ENCODE measurements at places on chromosomes 5 and 9.
A peak's percentile ranks its signal among the peaks of the same experiment; 100 is the strongest.

- DNase-seq, result peak; percentile 72
Observed at GRCh38 chr9:86099701-86100364, 475 bp upstream of the GOLM1 start.

GRCh38 chr9:93164085-93164484 lies 19.9 kb upstream of the WNK2 start:
- no peak for DNase-seq

DNA sequence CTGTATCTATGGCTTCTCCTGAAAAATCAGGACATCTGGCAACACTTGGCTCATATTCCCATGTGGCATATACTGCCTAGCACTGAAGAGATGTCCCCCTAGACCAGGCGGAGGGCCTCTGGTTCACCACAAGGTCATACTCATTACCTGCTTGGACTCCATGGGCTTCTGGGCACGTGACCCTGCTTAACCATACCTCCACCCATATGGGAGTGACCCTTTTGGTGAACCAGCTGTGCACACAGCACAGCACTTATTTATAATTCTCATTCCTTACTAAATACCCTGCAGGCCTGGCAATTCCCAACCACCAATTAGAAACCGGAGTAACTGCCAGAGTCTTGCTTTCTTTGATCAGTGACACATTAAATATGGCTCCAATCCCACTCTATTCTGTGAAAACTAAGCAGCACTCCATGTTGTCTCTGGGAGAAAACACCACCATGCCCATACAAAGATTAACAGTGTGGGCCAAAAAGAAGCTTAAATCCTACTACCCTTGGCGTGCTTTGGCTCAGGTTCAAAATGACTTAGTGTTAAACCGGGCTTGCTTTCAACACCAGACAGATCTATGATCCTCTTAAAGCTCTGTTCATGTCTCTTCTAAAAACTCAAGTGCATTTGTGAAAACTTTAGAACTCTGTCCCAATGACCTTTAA lies 57.7 kb downstream of the MTMR12 start:
- peak; percentile 34 for DNase-seq

GRCh38 chr9:105114964-105115728 lies 129.3 kb upstream of the SLC44A1 start:
- DNase-seq, result no peak

DNA sequence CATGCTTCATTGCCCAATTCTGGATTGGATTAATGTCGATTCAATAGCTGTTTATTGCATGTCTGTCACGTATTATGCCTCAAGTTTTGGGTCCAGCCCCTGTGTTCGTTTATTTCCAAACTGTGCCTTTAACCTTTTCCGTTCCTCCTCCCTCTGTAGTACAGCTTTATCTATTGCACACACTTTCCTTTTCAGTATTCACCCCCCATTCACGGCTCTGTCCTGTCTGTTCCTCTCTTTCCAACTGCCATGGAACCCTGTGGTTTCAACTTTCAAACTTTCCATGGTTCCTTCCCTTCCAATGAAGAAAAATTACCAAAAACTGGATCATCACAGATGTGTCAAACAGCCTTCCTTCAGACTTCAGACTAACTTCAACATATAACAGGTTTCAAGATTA lies 17.1 kb downstream of the SMARCA2 start:
- no peak for DNase-seq

GRCh38 chr5:107058235-107058634 lies 612.5 kb downstream of the EFNA5 start:
- no peak for DNase-seq

GRCh38 chr5:17260549-17260948 lies 43.1 kb downstream of the BASP1 start:
- DNase-seq, result no peak

DNA sequence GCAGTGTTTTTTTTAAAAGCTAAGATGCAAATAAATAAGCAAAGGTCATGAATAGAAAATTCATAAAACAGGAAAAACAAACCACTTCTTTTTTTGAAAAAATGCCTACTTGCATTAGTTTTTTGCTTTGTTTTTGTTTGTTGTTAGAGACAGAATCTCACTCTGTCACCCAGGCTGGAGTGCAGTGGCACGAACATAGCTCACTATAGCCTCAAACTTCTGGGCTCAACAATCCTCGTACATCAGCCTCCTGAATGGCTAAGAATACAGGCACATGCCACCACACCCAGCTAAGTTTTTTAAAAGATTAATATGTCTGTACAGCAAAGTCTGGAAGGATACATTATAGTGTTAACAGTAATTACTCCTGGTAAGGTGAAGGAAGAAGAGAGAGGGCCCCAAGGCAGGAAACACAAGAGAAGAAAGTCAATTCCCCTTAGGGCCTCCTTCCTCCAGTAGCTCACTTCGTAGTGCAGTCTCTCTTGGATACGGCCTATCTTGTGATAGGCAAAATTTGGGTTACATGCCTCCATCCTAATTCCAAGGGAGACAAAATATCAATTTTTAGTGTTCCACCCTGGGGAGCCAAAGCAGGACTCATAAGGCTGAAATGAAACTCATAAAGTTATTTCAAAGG lies 15.3 kb downstream of the FAM169A start:
- no peak for DNase-seq

- DNase-seq, result no peak
Observed at GRCh38 chr9:92029553-92029952, 79.5 kb upstream of the ROR2 start.

- no peak for DNase-seq
Observed at GRCh38 chr9:69542058-69542457, 130.1 kb downstream of the APBA1 start.

DNA sequence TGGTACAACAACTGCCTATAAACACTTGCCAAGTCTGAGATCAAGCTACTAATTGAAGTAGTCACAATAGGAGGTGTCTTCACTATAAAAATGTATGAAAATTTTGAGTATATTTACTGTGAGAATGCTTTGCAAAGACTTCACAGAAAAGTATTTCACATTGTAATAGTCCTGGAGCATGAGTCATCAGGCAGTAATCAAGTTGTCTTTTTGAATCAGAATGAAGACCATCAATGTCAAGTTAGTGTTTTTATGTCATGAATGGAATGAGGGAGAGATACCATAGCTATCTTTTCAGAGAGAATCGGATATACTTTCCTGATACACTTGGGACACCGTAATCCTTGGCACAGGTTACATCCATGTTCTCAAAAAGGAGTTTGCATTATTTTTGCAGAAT lies 466.9 kb upstream of the ARRDC3 start:
- no peak for DNase-seq

GRCh38 chr9:110691002-110691549 lies 22.5 kb downstream of the MUSK start:
- no peak for DNase-seq

GRCh38 chr5:147307170-147307569 lies 72.3 kb downstream of the STK32A start:
- no peak for DNase-seq

- no peak for DNase-seq
Observed at GRCh38 chr9:30915451-30915850, 1469.0 kb upstream of the ACO1 start.

DNA sequence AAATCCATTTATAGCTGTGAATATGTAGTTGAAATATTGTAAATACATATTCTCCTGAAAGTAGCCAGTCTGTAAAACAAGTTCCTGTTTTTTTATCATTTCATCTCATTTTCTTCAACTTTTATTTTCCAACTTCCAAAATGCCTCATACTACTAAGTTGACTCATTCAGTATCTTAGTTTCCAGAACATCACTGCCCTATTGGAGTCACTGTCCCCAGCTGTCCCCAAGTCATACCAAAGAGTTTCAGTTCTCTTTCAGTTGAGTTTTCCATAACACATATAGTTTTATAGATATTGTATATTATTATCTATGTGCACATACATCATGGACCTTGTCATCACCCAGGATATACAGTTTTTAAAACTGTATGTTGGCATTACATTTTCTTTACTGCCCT lies 261.7 kb downstream of the CDH12 start:
- DNase-seq, result no peak

GRCh38 chr9:16801871-16802466 lies 68.5 kb downstream of the BNC2 start:
- DNase-seq, result no peak

DNA sequence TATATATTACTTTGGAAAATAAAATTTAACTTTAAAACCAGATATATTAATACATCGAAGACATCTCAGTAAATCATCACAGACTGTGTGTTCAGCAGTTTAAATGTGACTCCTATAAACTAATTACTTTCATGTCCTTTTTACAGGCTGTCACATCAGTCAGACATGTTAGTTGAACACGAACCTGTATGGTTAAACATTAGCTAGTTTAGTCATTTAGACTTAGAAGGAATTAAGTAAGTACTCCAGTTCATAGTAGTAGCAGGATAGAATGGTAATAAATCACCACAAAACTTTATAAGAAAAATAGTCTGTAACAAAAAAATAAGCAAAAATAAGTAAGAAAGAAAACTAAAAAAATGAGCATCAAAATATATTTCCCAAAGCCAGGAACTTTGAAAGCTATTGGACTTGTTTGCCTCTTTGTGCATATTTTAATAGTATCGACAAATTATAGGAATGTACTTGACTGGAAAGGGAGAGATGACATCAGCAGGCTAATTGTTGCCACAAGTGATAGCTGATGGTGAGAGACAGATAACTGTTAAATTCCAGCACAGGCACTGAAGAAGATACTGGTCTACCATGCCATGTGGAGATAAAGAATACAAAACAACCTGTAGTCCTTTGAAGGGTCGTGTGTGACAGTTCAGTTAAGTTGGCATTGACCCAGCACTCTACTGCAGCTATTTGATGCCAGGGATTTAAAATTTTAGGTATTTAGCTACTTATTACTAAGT lies 83.9 kb downstream of the RIC1 start:
- no peak for DNase-seq

- DNase-seq, result no peak
Observed at GRCh38 chr9:127874301-127875221, 2.9 kb downstream of the AK1 start.

- DNase-seq, result no peak
Observed at GRCh38 chr9:13023498-13023897, 248.7 kb downstream of the LURAP1L start.

DNA sequence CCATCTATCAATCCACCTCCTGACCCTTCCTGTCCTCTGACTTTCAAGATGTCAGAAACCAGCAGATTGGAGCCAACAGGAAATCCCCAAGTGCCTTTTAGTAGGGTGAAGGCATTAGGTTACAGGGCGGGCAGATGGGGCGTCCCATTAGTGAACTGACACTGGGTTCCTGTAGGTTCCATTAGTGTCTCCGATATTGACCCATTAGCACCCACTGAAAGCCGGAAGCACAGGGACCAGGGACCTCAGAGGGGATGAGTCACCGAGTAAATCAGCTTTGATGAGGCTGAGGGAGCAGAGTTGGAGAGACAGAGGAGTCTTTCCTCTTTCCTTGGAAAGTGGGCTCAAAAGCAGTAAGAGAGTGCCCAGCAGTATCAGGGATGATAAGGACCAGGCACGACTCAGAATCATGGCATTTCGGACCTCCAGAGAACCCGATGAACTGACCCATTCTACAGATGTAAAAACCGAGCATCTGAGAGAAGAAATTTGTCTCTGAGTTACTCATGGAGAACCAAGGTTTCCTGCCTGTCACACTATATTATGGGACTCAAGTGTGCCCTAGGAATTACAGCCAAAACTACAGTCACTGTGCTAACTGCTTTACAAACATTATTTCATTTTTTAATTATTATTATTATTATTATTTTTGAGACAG lies 47.2 kb upstream of the FABP6 start:
- DNase-seq, result no peak
